Esophagus squamous epithelium (tissue), 5 donors: ENCODE measurements at places on chromosomes 6 and 20.

GRCh38 chr20:41029150-41029901, 704 bp downstream of the TOP1 start:
- DNase-seq, result no peak

- DNase-seq, result no peak
Measured at GRCh38 chr6:86609549-86610388, 327.6 kb upstream of the HTR1E start.

GRCh38 chr6:17032590-17032987, 69.3 kb upstream of the STMND1 start:
- no peak for DNase-seq

- DNase-seq, result no peak
Measured at GRCh38 chr20:46218656-46219055, 89.6 kb downstream of the CDH22 start.

DNA sequence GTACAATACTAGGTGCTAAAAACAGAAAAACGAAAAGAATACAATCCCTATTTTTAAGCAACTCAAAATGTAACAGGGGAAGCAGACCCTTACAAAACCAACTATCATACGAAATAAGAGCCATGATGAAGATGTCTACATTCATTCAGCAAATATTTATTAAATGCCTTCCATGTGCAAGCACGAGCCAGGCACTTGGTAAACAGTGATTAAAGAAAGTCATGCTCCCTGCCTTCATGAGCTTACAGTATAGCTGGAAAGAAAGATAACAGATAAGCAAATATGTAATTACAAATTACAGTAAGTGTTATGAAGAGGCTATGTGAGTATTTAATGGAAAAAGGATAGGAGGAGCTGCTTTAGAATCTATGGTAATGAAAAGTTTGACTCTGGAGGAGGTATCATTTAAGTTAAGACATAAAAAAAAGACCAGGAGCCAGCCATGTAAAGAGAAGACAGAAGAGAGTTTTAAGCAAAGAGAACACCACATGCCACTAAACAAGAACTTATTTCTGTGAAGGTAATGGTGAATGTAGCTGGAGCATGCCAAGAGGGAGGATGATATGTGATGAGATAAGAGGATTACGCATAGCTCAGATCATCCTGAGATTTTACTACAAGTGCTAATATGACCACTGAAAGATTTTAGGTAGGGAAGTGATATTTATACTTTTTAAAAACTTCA, 19.3 kb upstream of the COX7A2 start:
- DNase-seq, result no peak

DNA sequence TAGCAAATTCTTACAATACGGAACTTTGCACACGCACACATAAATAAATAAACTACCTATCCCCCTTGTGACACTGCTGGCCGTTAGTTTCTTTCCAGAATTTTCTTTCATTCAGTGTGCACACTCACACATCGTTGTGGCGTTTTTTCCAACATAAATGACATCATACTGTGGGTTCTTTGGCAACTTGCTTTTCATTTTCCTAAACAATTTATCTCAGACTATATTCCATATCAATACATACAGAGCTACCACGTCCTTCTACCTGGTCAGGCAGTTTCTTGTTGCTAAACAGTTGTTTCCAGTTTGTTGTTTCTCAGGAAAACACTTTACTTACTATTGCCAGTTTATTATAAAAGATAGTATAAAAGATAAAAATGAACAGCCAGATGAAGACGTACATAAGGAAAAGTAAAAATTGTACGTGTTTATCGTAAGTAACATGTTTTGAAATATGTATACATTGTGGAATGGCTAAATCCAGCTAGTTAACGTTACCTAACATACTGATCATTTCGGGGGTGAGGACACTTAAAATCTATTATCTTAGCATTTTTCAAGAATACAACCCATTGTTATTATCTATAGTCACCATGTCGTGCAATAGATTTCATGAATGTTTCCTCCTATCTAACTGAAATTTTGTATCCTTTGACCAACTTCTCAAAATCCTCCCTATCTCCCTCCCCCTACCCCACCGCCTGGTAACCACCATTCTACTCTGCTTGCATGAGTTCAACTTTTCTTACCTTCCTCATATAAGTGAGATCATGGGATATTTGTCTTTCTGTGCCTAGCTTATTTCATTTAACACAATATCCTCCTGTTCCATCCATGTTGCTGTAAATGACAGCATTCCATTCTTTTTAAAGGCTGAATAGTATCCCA, 1.2 kb upstream of the TP53RK start:
- no peak for DNase-seq

DNA sequence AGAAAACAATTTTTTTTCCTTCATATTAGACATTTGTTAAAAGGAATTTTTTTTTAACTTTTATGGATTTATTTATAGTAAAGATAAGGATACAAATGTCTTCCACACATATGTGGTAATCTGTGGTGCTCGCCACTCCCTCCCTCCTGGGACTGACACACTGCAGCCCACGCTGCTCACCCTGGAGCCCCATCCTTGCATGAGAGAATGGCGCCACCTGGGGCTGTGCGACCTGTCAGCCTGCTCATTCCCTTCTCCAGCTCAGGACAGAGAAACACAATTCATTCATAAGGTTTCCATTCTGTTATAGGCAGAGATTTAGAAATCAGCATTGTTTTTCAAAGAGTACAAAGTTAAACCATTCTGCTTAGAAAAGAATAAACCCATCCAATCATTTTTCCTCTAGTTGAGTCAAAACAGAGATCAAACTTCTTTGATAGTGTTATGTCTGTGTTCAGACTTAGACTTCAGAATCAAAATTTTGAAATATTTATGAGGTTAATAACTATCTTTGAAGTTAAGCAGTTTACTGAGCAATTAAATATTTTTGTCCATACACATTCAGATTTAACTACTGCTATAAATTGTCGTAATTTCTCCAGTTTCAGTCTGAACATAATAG, 42.8 kb upstream of the DYNLRB1 start:
- no peak for DNase-seq

GRCh38 chr20:14604143-14604542, 266.7 kb upstream of the FLRT3 start:
- no peak for DNase-seq

GRCh38 chr20:24672886-24673677, 203.7 kb downstream of the SYNDIG1 start:
- DNase-seq, result no peak

DNA sequence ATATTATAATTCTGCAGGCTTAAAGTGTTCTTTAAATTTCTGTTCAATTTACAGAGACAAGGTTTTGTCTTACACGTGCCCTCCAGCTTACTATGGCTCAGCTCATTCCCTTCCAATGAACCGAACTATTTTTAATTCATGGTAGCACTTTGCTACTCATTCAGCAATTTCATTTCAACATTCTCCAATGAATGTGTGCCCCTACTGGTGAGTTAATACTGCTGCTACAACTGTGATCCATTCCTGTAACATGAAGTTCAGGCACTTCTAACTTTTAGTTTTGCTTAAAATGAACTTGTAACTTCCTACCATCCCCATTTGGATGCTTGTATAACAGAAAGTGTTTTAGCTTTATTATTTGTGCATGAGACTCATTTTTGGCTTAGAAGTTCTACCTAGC, 99.7 kb downstream of the F13A1 start:
- DNase-seq, result no peak

DNA sequence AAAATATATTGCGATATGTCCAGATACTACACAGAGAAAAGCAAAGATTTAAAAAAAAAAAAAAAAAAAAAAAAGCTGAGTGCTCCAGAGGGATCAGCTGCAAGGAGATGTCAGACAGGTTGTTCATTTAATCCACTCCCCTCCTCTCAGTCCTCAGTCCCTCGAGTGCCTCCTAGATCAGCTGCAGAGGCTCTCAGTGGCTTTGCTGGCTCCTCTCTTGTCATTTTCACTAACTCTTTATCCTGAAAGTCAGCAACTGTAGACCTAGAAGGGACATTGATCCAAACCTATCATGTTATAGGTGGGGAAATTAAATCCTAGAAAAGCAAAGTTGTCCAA, 61.6 kb downstream of the KIAA0319 start:
- no peak for DNase-seq

DNA sequence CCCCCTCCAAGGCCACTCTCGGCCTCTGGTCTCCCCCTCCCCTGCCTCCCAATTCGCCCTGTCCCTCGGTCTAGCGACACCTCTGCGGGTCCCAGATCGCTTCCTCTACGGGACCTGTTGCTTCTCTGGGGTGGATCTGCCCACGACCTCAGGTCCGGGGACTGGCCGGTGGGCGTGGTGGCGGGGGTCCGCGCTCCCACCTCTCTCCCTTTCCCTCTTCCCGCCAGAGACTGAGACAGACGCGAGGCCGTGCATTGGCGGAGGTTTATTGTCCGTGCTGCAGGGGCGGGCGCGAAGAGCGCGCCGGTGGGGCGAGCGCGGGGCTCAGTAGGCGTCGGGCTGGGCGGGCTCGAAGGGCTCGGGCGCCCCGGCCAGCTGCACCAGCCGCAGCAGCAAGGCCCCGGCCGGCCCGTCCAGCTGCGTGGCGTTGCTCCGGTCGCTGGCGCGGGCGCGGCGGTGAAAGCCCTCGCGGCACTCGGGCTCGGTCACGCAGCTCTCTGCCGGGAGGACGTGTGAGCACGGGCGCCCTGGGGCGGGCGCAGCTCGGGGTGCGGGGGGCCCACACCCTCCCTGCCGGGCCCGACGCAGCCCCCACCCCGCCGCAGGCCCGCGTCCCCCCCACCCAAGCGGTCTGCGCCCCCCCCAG, 2.1 kb downstream of the AVP start:
- no peak for DNase-seq

DNA sequence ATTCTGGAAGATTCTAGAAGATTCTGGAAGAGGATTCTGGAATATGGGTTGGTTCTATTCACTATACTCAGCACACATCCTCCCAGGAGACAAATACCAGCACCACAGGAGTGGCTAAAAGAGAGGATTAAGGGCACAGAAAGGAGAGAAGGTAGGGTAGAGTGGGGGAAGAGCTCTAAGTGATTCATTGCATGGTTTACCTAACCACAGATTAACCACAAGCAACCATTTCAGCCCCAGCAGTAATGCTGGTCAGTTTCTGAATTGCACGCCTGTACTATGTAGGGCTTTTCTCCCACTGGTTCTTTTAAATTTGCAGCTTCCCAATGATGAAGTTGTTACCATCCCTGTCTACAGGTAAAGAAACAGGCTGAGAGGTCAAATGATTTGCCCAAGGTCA, 192.7 kb upstream of the PMEPA1 start:
- DNase-seq, result no peak

DNA sequence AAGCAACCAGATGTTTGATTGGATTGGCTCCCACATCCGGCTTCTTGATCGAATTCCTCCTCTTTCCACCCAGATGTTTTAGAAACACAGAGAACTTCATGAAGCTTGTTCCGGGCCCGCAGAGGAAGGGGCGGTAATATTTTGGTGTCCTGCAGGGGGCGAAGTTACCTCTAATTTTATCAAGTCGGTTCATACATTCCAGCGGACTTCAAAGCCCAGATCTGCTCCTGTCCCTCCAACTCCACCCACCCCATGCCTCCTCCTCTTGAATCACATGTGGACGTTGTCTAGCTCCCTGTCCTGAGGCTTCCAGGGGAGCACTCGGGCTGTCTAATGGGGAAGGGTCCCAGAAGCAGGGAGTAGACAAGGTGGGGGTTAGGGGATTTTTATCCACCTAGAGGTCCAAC, 2.9 kb upstream of the BMP6 start:
- DNase-seq, result no peak

DNA sequence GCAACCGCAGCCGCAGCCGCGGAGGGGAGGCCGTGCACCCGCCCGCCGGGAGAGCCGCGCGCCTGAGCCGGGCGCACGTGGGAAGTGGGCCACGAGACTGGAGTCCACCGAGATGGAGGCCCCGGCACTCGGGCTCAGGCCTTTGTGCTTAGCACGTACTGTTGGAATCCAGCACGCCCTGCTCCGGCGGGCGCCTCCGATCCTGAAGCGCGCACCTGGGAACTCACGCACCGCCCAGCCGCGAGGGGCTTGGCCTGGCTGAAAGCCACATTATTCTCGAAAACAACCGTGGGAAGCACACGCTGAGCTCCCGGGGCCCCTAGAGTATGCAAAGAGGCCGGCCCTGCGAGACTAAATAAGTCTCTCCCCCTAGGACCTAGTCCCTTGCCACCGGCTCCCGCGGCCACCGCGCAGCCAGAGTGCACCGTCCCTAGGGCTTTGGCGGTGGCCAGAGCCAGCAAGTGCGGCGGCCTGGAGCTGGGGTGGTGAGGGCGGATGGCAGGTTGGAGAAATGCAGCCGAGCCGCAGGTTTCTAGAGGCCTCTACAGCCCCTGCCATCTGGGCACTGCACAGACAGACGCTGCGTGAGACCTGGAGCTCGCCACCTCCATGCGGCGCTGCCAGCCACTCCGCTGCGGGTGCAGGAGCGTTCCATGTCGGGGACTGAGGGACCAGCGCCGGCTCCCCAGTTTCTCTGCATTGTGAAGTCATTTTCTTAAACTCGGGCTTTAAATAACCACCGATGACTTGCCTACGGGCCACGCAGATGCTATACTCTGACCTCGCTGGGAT, 42.0 kb upstream of the LY86 start:
- DNase-seq, result no peak

DNA sequence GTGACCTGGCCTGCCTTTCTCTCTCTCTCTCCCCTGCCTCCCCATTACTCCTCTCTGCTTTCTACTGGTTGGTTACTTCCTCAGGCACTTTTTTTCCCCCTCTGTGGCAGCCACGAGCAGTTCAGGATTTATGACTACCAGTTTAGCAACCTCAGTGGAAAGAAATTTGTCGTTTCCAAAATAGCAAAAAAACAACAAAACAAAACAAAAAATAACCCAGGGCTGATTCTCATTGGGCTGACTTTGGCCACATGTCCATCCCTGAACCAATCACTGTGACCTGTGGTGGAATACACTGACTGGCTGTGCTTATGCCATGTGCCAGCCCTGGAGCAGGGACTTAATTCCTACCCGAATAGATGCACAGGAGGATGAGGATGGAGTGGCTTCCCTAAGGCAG, 137.4 kb downstream of the TFAP2C start:
- DNase-seq, result no peak
